ENCODE measurements at places on chromosomes 7 and 10.

GRCh38 chr7:79529214-79529880 is 75.9 kb upstream of the MAGI2 start:
- no peak for DNase-seq

- DNase-seq, result no peak
Measured at GRCh38 chr7:10632712-10633111, 341.0 kb upstream of the PHF14 start.

DNA sequence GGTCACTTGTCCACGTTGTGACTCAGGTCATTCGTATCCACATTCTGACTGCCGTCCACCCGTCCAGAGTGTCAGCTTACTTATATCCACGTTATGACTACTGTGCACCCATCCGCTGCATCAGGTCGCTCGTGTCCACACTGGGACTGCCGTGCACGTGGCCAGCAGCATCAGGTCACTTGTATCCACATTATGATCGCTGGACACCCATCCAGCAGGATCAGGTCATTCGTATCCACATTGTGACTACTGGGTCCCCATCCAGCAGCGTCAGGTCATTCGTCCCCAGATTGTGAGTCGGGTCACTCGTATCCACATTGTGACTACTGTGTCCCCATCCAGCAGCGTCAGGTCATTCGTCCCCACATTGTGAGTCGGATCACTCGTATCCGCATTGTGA is 47.3 kb upstream of the SUN1 start:
- no peak for DNase-seq

GRCh38 chr10:1715821-1716220 is 21.5 kb downstream of the ADARB2 start:
- DNase-seq, result peak; percentile 54

DNA sequence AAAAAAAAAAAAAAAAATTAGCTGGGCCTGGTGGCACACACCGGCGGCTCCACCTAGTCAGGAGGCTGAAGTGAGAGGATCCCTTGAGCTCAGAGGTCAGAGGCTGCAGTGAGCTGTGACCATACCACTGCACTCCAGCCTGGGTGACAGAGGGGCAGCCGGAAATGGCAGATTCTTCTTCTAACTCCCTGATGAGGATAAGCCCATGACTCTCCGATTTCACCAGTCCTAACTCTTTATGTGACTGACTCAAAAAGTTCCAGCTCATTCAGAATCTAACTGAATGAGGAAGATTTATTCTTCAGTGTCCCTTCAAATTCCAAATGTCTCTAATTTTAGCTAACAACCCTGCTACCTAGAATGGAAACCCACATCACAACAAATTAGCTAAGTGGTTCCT is 4.2 kb downstream of the C10orf67 start:
- DNase-seq, result no peak

- DNase-seq, result no peak
Measured at GRCh38 chr10:31708474-31708873, 220.2 kb downstream of the ARHGAP12 start.

GRCh38 chr10:29950391-29950790 is 109.0 kb downstream of the JCAD start:
- DNase-seq, result no peak

DNA sequence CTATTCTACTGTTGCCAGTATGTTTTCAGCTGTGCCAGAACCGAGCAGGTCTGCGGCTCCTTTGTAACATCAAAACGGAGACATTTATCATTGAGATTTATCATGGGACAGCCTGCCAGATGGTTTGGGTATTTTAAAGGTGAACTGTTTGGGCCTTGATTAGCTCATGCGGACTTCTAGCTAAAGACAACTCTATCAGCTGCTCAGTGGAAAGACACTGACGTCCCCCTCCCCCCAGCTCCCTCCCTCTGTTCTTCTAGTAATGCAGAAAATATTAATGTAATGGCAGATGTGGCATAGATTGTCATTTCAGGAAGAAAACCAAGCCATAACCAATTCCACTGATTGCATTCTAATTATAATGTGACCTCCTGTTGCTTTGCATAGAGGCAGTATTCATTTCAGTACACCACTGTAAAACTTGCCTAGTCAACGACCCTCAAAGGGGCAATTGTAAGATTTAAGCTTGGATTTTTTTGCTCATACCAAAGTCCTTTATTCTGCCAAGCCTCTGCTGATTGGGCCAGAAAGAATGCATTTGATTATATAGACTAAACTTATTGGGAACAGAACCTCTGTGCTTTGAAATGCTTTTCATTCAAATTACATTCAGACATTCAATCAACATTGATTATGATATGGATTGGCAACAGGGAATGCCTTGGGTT is 966.8 kb downstream of the LRMDA start:
- no peak for DNase-seq

GRCh38 chr7:7696458-7697119 is 21.8 kb downstream of the RPA3 start:
- peak; percentile 79 for DNase-seq

- DNase-seq, result no peak
Measured at GRCh38 chr10:88023676-88024075, 160.3 kb downstream of the PTEN start.

GRCh38 chr10:49368256-49368655 is 27.6 kb downstream of the DRGX start:
- no peak for DNase-seq

Measured in Panc1 (cell line).